NCI-H1417 treated with DMSO at 0.1 percent for 48 hours (cell line): ENCODE measurements at places on chromosomes 2 and 18.

DNA sequence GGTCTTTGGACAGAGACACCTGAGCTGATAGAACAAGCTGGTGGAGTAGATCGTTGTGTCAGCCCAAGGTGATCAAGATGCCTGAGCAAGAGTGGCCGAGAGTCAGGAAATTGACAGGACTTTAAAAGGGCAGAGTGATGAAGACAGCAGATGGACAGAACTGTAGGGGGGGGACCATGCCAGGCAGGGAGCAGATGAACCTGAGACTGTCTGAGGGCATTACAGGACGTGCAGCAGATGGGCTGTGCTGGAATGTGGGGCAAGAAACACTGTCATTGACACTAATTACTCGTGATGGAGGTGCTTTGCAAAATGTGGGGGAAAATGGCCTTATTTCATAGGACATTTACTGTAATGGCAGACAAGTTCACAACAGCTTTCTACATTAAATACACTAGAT, 225.0 kb downstream of the THSD7B start:
- no peak for DNase-seq

- DNase-seq, result no peak
Observed at GRCh38 chr2:113677330-113677729, 50.3 kb downstream of the RABL2A start.

DNA sequence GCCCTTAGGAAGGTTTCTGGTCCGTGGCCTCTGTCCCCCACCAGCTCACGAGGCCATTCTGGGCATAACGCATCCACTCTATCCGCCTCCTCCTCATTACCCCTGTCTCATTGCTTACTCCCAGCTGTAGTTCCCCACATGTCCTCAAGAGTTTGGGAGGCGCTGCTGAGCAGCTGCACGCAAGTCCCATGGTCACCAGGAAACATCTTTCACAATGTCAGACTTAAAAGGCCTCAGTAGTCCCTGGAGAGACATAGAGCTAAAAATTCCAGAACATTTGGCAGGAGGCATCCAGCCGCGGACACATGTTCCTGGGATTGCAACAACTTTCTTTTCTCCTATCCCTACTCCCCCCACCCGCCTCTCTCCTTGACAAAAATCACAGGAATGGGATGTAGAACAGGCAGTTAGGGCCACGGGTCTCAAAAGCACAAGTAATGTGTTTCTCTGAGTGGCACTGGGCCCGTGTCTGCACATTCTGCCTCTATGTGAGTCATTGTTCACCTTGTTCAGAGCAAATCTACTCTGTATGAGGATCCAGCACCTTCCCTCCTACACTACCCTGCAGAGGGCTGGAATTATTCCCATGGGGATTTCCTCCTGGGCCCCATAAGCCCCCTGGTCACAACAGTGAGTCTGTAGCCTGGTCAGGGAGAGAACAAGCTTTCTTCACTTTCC, 8.1 kb downstream of the LBH start:
- DNase-seq, result no peak

GRCh38 chr2:90645-91312, 44.5 kb upstream of the FAM110C start:
- no peak for DNase-seq

DNA sequence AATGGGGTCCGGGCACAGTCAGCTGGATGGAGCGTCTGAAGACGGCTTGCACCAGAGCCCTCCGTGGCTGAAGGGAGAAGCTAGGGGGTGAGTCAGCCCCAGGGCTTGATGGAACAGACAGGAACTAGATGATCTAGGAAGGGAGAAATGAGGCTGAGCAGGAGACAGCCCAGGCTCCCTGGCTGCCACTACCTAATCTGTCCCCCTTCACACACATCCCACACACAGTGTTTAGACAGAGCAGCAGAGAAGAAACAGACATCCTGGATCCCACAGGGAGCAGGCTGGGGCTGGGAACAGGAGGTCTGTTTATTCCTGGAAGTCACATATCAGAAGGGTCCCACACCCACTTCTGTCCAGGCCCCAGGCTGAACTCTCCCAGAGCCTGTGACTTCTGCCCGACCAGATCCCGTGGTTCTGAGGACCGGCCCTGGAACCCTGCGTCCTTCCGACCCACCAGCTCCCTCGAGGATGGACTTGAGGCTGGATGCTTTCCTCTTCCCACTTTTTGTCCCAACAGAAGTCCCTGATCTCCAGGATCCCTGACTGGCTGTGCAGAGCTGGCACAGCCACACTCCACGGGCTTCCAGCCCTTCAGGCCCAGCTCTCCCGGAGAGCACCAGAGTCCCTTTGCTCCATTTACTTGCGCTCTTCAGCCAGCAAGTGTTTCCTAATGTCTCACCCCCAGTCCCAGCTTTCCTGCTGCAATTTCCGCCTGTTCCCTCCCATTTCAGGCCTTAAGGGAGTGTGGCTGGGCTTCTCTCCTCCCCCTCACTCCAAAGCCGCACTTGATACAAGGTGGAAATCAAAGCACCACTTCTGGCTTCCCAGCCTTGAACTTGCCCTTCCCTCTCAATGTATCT, 1.5 kb upstream of the GPBAR1 start:
- no peak for DNase-seq

DNA sequence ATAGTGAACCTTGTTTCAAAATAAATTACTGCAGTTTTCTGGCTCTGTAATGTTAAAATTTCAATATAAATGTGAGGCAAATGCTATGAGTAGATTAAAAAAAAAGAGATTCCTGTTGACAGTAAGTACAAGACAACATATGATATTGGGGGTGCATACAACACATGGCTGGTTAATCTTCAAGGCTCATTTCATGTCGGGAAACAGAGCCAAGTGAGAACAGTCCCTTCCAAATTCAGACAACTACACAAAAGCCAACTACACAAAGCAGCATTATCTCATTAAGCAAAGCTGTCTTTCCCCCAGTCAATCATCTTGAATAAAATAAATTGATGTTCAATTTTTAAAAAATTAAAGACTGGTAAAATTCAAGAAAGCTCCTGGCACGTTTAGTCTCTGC, 549.2 kb downstream of the CCDC85A start:
- DNase-seq, result no peak

- no peak for DNase-seq
Observed at GRCh38 chr2:69034845-69035244, 21.9 kb downstream of the ANTXR1 start.

DNA sequence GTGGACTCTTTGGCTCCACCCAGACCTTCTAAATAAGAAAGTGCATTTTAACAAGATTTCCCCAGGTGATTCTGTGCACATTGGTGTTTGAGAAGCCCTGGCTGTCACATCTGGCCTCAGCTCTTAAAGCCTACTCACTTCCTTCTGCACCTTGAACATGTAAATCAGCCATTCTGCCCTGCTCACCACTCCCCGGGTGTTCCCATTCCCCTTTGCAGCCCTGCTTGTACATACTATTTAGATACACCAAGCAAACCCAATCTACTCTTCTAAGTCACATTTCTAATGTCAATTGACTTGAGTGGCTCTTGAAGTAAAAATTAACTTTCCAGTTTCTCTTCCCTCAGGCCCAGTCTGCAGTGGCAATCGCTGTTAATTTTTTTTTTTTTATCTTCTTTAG, 13.1 kb upstream of the SCN1A start:
- DNase-seq, result no peak

GRCh38 chr2:164840458-164840929, 1.1 kb downstream of the COBLL1 start:
- no peak for DNase-seq

DNA sequence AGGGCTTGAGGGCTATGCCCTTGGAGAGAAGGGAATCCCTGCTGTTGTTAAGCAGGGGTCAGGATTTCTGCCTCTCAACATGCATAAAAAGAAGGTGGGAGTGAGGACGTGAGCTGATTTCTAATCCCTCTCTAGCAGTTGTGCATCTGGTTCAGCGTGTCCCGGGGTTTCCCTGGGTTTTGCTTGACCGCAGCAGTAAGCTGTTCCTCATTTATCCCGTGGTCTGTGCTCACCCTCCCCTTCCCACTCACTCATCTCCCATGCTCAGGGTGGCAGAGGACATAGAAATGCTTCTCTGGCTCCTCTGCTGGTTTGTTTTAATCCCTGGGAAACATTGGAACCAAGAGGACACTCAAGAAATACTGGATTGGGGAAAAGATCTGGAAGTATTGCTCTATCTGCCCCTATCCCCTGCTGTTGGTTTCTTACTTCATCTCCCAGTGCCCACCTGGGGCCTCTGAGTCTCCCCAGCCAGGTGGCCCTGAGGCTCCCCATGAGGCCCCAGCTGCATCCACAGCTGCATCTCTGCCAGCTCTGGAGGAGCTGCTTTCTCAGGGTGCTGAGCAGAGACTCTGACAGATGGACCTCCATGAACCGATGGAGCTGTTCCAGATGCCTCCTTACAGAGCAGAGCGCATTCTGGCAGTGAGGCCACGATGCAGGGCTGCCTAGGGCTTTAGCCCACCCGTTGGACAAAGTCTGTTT, 36.1 kb downstream of the TET3 start:
- DNase-seq, result no peak
